ENCODE measurements at places on chromosomes 2 and 18. TPM values are rescaled to one million over a fixed set of nuclear protein-coding genes. Genes with fewer than 3 reads are reported as not detected.

DNA sequence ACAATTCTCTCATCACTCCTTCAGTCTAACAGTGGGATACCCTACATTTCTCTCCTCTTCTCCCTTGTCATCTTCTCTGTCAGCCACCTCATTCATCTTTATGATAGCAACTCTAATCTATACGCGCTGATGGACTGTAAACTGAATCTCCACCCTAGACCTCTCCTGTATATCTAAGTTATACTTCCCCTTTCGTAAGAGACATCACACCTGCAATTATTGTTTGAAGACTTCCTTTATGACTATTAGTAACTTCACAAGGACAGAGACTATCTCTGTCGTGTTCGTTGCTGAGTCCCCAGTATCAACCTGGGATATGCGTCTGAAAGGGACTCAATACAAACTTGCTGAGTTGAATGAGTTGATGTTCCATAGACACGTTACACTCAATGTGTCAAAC lies 263.2 kb downstream of the IRS1 start:
- DNase-seq = no peak
- H3K4me3 ChIP-seq = no peak overlapping the region
- H3K27ac ChIP-seq = no peak overlapping the region

- H3K27me3 ChIP-seq = peaks cover 21% of the 10 kb centered on the region
- no peak for DNase-seq
- H3K36me3 ChIP-seq = no peaks in the 10 kb centered on the region
- H3K4me1 ChIP-seq = peaks cover 4% of the 10 kb centered on the region
Observed at GRCh38 chr2:113069676-113070605, 2.2 kb downstream of the IL1F10 start.

GCG gene
- not detected for total RNA-seq

DNA sequence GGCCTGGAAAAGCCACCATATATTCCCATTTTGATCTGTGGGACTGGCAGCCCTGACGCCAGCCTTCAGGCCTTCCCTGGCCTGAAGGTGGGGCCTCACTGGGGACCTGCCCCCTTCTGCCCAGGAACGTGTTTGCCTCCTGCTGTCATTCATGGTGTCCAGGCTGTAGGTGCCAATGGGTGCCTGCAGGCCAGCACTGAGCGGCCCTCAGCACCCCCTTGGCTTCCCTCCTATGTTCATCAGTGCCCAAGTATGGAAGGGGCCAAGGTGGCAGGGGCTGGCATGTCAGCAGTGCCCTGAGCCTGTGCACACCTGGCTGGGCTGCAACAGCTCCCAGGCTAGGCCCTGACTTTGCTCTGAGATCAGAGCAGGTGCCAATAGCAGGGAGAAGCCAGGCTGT lies 800.3 kb upstream of the RAB6C start:
- DNase-seq = no peak
- H3K4me1 ChIP-seq = no peaks in the 10 kb centered on the region
- no peaks in the 10 kb centered on the region for H3K36me3 ChIP-seq
- H3K4me3 ChIP-seq = no peak overlapping the region
- H3K27ac ChIP-seq = no peak overlapping the region

DNA sequence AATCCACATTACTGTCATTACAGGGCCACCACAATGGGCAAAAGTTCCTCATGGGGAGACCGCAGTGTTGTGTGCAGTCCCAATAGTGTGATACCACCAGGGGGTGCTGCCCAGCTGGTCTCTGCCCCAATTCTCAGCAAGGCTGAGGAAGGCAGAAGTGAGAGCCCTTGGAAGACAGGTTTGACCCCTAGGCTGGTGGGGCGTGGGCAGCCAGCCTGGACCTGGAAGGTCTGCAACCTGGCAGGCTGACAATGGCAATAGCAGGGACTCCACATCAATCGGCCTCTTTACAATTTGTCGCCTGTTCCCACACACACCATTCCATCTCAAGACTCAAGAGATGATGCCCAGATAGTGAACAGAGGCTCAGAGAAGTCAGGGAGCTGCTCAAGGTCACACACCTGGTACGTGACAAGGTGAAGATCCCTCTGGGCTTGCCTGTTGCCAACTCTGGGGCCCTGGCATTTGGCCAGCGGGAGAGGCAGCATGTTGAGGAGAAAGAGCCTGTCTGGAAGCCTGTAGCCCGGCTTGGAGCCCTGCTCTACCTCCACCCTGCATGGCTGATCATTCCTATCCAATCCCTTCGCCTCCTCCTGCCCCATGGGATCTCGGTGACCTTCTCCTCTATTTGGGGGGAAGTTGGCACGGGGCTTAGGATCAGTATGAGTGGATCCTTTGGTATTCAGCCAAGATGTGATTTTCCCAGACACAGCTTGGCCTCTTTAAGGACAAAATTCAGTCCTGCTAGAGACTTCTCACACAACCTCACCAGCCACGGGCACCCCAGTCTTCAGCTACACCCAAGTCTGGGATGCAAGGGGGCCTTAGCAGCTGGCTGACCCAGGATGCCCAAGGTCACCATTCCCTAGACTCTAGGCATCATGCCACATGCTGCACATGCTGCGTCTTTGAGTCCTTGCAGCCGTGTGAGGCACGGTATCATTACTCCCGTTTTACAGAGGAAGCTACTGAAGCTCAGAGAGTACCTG lies 2.9 kb upstream of the ATOH8 start:
- peak; percentile 45 for DNase-seq
- H3K27ac ChIP-seq = no peak overlapping the region
- no peak overlapping the region for H3K4me3 ChIP-seq
- H3K4me1 ChIP-seq = peaks cover 16% of the 10 kb centered on the region

DNA sequence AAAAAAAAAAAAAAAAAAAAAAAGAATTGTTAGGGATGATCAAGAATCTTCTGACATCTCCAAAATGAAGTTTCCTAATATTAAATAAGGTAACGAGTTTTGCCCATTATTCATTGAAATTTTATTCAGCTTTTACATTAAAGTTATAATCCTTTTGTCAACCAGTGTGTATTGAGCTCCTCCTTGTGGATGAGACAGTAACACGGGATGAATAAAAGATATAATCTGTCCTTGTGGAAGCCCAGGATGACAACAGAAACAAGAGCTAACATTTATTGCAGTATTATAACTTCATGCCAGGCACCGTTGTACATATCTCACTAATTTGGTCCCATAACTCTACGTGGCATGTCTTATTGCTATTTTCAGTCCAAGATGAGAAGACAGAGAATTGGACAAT lies 33.4 kb upstream of the SERPINB7 start:
- H3K27ac ChIP-seq = no peak overlapping the region
- H3K27me3 ChIP-seq = no peaks in the 10 kb centered on the region
- no peak for DNase-seq
- H3K4me1 ChIP-seq = no peaks in the 10 kb centered on the region

DNA sequence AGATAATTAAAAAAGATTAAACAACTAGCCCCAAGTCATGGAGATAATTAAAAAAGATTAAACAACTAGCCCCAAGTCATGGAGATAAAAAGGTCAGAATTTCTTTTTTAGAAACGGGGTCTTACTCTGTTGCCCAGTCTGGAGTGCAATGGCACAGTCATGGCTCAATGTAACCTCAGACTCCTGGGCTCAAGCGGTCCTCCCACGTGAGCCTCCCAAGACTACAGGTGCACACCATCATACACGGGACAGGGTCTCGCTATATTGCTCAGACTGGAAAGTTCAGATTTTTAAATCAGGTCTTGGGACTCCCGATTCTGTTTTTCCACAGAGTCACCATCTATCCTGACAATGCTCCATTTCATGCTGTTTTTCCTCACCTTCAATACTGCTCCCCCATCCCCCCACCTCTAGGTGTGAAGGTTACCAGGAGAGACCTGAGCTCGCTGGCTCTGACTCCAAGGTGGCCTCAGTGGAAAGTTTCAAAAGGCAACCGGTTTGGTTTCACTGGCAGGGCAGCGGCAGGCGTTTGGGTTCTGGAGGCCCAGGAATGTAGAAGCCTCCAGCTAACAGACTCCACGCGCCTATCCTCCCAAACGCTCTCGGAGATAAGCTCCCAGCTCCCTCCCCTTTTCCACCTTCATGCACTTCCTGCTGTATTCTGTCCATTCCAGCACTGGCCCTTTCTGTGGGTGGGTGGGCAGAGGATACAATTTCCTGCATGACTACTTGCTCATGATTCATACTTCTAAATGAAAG lies 2.9 kb upstream of the SEMA4C start:
- no peak for DNase-seq
- H3K36me3 ChIP-seq = no peaks in the 10 kb centered on the region
- H3K4me3 ChIP-seq = no peak overlapping the region
- peak overlapping the region; percentile 91 for H3K27ac ChIP-seq

GALNT3 gene
- total RNA-seq = 7.7 TPM

GRCh38 chr18:78238404-78239089 lies 741.1 kb upstream of the SALL3 start:
- H3K4me3 ChIP-seq = no peak overlapping the region
- H3K36me3 ChIP-seq = no peaks in the 10 kb centered on the region
- DNase-seq = no peak
- no peaks in the 10 kb centered on the region for H3K4me1 ChIP-seq
- no peak overlapping the region for H3K27ac ChIP-seq

C2orf80 gene
- total RNA-seq = not detected
